ENCODE measurements at places on chromosomes 11 and 22.

GRCh38 chr22:37492428-37493344 is 6.5 kb upstream of the MFNG start:
- no peak for DNase-seq

GRCh38 chr22:29260601-29261315 is 7.0 kb downstream of the RHBDD3 start:
- no peak for DNase-seq

GRCh38 chr11:83643115-83643514 is 356.9 kb upstream of the CCDC90B start:
- DNase-seq, result no peak

GRCh38 chr11:15258433-15259165 is 143.9 kb downstream of the INSC start:
- DNase-seq, result peak; percentile 66

GRCh38 chr22:31082606-31083376 is 1.7 kb downstream of the SMTN start:
- DNase-seq, result no peak

Measured in globus pallidus (tissue), 1 donor.